Stimulated activated CD4-positive, alpha-beta T cell treated with anti-CD3 and anti-CD28 coated beads, Interleukin-1b, Interleukin-23, amount 100 ng/mL, for 24 hours (primary cell): ENCODE measurements at places on chromosomes 12 and 14.

DNA sequence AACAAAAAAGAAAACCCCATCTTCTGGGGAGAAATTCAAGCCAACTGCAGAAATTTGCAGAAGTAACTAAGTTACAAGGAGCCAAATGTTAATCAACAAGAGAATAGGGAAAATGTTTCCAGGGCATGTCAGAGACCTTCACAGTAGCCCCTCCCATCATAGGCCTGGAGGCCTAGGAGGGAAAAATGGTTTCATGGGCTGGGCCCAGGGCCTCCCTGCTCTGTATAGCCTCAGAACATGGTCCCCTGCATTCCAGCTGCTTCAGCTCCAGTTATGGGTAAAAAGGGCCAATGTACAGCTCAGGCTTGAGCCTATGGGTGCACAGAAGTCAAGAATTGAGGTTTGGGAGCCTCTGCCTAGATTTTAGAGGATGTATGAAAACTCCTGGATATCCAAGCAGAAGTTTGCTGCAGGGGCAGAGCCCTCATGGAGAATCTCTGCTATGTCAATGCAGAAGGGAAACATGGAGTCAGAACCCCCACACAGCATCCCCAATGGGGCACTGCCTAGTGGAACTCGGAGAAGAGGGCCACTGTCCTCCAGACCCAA, 260.9 kb downstream of the DUSP6 start:
- no peak for DNase-seq

DNA sequence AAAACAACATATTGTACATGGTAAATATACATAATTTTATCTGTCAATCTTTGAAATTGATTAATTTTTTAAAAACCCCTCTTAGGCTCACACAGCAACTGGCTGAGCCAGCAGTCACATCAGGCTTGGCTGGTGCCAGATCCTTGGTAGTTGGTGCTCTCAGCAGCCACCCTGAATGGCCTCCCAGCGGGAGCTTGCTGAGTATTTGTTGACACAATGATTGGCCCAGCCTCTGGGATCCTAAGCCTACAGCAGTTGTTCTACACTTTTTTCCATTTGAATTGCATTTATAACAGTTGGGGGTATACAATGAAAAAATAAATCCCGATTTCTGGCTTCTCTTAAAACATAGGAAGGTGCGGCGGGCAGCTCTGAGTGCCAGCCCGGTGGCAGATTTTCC, 11.1 kb downstream of the PRKAB1 start:
- DNase-seq = no peak

DNA sequence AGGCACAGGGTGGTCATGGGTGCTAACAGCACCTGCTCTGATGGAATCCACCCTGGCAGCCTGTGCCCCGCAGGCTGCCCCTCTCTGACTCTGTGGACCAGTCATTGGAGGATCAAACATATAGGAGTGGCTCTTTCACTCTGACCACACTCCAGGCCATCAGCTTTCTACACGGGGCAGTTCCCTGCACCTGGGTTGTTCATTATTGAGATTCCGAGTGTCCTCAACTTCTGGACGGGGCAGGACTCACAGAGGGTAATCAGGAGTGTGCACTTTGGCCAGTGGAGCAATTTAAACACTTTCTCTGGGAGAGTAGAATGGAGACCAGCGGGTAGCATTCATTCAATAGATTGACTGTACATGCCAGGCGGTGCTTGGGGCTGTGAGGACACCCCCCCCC, 94.8 kb downstream of the NINJ2 start:
- no peak for DNase-seq

GRCh38 chr12:47234576-47235141, 154.9 kb upstream of the AMIGO2 start:
- no peak for DNase-seq

DNA sequence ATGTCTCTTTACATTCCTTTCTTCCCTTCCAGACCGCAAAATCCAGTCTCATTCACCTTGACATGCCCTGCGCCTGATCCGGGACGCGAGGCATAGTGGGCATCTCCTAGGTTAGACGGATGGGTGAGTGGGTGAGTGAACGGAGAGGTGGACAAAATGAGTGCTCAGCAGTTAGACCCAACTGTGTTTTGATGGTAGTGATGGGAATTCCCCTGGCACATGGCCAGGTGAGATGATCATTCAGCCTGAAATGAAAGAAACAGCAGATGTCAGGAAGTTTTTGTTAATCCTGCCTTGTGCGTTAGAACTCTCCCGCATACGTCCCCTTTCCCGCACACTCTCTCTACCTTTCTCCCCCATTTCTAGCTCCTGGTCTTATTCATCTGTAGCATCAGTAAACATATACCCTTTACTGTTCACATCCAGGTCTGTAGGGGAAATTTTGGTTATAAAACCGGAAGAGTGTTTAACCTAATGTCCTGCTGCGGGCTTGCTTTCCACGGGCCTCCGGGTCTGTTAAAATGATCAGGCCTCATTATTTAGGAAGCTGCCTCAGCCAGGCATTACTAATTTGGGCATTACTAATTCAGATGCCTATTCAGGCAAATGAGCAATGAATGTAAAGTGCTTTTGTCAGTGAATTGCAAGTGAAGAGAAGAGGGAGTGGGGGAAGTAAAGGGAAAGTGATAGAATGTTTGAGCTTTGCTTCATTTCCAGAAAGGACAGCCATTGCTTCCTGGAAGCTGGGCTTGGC, 172.8 kb downstream of the ETV6 start:
- peak; percentile 45 for DNase-seq

DNA sequence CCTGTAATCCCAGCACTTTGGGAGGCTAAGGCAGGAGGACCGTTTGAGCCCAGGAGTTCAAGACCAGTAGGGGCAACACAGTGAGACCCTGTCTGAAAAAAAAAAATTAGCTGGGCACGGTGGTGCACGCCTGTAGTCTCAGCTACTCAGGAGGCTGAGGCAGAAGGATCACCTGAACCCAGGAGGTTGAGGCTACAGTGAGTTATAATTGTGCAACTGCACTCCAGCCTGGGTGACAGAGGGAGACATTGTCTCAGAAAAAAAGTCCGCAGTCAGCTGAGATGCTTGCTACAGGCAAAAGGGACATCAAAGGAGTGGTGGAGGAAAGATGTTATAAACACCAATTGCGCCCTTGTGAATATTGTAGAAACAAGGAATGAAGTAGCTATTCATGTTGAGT, 77.8 kb downstream of the NDUFA12 start:
- no peak for DNase-seq

DNA sequence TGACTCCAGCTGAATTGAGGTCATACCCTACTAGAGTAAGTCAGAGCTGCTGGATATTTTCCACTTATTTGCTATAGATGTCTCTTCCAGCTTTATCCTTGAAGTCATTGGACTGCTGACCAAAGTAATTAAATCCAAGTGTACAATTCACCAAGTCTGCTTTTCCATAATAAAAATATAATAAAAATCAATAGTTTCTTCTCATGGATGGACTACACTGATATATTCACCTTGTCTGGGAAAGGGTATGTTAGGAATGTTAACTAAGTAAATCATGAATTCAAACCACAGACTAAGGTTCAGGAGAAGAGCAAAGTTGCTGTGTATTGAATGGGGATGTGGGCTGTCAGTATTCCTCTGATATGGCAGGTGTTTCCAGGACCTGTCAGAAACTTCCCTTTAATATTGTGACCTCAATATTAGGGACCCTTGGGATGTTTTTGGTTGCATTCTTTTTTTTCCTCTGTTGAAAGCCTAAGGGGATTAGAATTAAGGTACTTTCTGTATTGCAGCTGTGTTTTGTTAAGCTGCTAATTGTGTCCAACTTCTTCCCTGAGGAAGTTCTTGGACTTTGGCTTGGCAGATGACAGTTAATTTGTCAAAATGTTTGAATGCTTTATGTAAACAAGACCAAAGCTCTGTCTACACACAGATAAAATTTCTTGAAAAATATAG, 284.0 kb downstream of the ATP23 start:
- no peak for DNase-seq

- no peak for DNase-seq
Observed at GRCh38 chr12:120067084-120067869, 49.3 kb downstream of the RAB35 start.

DNA sequence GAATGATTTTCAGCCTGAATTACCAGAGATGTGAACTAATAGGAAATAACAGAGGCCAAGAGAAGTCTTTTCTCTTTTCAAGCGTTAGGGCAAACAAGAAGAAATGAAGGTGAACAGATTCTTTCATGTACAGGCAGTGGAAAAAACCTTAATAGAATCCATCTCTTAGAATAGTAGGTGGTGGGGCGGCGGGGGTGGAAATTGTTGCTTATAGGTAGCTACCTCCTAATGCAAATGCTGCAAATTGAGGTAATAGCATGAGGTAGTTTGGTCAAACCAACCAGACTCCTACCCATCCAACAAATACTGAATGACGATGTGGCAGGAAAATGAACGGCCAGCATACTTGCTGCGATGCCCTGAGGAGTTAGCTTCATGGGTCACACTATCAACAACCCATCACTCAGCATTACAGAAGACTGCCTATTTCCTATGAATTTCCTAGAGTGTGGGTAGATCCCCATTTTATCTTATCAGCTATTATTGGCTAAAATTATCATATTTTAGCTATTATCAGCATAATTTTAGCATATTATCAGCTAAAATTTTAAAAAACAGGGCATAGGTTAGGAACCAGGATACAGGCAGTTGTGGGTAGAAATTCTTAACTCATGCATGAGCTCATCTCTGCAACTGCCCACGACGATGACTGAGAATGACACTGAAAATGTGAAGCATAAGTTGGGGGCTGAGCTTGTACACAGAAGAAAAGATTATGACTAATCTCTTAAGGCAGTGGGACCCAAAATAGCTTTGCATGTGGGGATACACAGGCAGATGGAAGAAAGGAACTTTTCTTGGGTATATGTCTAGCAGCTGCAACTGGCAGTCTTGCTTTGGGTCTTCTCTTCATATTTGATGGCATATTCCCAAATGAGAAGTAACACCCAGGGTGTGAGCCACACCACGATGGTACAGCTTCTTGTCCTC, 68.7 kb downstream of the NIN start:
- no peak for DNase-seq

DNA sequence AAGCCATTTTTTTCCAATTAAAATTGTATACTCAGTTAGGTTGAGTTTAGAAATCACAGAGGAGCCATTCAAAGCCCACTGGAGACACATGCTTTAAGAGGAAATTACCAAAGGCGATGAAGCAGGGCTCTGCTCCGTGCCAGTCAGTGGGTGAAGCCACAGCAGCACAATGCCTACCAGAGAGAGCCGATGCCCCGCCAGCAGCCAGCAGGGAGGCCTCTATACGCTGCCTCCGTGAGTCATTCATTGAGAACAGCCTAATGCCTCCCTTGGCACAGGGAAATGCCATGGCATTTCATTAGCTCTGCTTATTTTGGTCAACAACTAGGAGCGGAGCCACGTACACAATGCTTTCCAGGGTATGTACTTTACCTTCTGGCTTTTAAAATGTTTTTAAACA, 197.8 kb upstream of the FRMD6 start:
- DNase-seq = no peak

DNA sequence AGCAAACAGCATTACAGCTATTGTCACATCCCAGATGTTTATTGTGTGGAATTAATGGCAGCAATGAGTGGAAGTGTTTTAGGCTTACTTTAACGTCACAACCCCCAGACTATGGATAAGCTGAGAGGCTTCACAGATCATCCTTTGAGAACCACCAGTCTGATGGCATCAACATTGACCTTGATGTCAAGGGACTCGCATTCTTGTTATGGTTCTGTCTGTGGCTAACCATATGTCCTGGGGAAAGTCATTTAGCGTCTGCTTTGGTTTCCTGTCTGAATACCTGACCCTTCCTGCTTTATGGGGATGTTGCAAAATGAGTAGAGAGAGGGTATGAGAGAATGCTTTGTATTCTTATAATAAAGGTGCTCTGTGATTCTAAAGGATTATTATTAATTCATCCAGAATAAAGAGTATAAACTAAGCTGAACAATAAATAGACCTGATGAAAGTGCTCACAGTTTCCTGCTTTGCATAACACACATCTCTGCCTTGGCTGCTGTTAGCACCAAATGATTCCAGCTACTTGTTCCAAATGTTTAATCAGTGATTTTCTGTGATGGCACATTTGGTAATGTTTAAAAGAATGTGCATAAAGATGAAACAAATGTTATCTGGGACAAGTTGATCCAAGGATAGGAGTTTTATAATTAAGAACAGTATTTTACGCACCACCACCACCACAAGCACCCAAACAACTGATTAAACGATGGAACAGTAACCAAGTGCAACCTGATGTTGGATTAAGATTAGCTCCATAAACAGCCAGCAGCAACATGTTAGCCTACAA, 116.9 kb upstream of the LRIG3 start:
- no peak for DNase-seq

DNA sequence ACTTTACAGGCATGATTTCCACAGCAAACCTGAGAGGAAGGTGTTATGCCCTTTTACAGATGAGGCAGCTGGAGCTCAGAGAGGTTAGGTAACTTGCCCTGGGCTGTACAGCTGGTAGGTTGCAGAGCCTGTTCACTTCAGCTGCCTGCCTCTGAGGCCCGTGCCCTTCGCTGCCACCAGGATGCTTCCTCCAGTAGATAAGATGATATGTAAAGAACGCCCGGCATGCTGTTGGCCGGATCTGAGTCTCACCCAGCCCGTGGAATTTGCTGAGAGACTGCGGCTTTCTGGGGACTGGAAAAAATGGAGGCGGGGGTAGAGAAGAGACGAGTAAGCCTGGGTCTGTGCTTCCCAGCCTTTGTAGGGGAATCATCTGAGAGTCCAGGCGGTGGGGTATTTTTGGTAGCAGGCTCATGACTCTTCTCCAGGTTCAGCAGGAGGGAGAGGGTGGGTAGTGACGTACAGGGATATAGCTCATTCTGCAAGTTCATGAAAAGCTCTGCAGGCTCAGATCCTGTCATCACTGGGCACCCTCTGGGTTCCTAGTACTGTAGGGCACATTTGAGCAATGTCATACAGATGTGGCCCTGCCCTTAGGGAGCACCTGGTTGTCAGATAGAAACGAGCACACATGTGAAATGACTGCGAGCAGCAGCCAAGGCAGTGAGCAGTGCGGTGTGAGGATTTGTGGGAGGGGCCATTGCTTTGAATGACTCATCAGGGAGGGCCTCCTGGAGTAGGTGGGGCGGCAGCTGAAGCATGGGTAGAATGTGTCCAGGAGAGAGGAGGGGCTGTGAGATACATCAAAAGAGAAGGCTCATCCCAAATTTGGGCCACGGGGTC, 159.4 kb downstream of the TSPAN9 start:
- peak; percentile 12 for DNase-seq

DNA sequence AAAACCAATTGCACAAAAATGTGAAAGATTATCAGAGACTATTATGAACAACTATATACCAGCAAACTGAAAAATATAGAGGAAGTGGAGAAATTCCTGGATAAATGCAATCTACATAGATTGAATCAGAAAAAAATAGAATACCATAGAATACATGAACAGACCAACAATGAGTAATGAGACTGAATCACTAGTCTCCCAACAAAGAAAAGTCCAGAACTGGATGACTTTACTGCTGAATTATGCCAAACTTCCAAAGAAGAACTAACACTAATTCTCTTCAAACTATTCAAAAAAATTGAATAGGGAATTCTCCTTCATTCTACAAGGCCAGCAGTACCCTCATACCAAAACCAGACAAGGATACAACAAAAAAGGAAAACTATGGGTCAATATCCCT, 60.6 kb downstream of the GUCY2C start:
- no peak for DNase-seq
